ENCODE measurements at places on chromosomes 2 and 18.
A peak's percentile ranks its signal among the peaks of the same experiment; 100 is the strongest.

DNA sequence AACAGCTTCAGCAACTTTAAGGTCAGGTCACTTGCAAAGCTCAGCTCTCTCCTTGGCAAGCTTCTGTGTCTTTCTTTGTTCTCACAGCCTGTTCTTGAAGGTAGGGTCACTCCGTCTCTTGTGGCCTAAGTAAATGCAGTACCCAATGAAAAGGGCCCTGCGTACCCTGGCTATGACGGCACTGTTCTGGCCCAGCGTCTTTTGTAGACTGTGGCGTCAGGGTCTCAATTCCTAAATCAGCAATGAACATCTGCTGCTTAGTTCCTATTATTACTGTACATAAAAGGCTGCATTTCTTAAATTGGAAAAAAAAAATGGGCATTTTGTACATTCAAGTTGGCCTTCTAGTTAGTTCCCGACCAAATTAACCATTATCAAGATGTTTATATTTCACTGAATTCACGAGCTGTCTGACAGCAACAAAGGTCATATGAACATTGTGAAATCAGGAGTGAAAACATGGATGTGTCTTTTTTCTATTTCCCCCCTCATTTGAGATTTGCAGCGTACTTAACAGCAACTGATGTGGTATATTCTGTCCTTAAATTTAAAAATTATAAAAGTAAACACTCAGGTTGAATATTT is 17.0 kb upstream of the MTCL1 start:
- DNase-seq, result no peak

GRCh38 chr2:178704876-178705275 is 102.3 kb downstream of the TTN start:
- no peak for DNase-seq

DNA sequence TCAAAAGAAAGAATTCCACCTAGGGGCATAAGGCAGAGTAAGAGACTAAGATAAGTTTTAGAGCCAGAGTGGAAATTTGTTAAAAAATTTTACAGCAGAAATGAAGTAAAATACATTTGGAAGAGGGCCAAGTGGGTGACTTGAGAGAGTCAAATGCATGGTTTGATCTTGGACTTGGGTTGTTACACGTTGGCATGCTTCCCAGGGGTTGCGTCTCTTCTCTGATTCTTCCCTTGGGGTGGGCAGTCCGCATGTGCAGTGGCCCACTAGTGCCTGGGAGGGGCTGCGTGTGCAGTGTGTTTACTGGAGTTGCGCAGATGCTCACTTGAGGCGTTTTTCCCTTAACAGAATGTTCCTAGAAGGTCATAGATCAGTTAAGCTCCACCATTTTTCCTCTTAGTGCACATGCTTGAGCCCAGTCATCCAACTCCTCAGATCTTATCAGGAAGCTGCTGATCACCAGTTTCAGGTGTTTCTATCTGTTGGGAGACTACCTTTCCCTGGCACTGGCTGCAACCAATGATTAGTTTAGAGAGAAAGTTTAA is 13.1 kb downstream of the SEH1L start:
- DNase-seq, result no peak

GRCh38 chr2:151302879-151303278 is 13.4 kb upstream of the NMI start:
- DNase-seq, result peak; percentile 37

GRCh38 chr2:25635797-25636196 is 37.6 kb downstream of the DTNB start:
- no peak for DNase-seq

DNA sequence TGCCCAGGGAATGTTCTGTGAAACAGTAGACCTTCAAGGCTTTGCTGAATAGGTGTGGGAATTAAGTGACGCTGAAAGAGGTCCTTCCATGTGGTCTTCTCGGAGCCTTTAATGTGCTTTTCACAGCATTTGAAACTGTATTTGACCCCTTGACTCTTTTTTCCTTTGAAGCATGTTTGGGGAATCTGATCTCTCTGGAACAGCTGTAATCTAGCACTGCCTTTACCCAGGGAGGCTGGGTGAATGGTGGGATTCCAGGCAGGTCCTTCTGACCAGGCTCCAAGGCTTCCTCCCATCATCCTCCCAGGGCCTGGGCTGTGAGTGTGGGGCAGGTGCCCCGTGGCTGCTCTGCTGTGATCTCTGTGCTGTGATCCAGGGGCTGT is 4.2 kb downstream of the ZAP70 start:
- no peak for DNase-seq

DNA sequence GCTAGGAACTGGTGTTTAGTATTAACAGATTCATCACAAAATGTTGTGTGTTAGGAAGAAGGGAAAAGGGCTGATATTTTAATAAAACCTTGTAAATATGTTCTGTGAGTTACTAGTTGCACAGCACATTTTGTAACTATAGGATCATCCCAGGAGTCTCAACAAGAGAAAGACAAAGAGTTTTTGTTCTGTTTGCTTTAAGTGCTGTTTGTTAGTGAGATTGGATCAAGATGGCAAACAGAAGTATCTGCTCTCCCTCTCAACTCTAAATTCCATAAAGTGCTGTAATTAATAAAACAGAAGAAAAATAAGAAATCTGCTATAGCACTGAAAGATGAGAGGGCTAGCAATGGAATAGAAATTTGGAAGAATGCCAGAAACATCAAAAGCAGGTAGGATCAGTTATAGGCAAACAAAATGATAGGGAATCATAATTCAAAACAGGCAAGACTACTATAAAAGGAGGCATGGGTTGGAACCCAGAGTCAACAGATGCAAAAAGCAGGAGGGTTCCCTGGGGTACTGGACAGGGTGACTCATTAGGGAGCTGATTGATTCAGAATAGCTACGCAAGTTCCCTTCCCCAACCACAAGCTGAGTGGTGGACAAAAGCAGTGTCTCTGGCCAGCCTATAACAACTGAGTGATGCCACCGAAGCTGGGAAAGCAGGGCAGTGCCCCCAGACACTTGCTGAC is 75.8 kb downstream of the DYNC1I2 start:
- DNase-seq, result peak; percentile 82

- no peak for DNase-seq
Observed at GRCh38 chr2:128451084-128452023, 132.7 kb upstream of the HS6ST1 start.

- DNase-seq, result no peak
Observed at GRCh38 chr2:1951586-1951985, 207.3 kb upstream of the PXDN start.

DNA sequence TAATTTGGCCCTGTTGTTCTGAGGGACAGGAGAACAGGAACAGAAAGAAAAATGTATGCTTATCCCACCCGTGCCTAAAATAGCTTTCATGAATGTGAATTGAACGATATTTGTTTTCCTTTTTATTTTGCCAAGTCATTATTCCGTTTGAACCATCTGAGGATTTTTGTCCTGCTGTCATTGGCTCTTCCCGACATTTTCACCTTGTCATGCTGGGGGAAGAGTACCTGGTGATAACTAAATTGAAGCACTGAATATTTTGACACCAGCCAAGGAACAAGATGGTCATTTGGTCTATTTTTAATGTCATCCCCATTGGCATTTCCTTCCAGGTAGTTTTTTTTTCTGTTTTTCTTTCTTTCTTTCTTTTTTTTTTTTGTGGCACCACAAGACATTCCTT is 204.1 kb downstream of the DCC start:
- DNase-seq, result no peak

DNA sequence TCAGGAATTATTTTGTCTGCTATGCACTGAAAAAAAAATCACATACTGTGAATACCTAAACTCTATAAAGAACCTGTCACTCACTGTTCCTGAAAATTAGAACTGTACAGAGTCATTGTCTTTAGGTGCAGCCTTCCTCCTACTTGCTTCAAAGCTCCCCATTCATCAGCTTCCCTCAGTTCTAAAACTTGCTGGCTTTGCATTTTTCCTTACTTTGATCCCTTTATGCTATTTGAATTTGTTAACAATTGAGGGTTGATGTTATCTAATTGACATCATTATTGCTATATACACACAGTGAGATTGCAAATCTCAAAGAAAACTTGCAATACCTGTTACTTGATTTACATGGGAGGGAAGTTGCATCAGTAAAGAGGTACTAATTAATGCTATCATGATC is 48.3 kb downstream of the PTH2R start:
- DNase-seq, result no peak

DNA sequence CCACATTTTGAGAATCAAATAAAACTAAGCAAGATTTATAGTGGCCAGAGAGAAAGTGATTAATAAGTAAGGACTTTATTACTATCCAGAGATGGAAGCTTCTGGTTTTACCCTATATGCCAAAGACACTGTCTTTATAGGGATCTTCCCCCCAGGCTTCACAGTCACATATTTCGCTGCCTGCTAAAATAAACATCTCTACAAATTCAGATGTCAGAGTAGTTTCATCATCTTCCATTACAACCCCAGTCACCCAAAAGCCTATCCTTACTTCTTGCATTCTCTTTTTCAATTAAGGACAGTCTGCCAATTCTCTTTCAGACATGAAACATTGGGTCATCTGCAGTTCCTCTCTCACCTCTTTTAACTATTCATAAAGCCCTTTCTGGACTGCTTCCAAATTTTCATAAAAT is 28.3 kb downstream of the CREB1 start:
- peak; percentile 93 for DNase-seq

GRCh38 chr2:33272001-33272400 is 204.4 kb upstream of the RASGRP3 start:
- DNase-seq, result peak; percentile 31

- no peak for DNase-seq
Observed at GRCh38 chr2:112155331-112156151, 17.4 kb downstream of the FBLN7 start.

- DNase-seq, result peak; percentile 53
Observed at GRCh38 chr2:173667415-173667814, 297.8 kb downstream of the SP3 start.

Data from ELR (cell line).